T-helper 17 cell (primary cell): ENCODE measurements at places on chromosomes 7 and 10. TPM values are rescaled to one million over a fixed set of nuclear protein-coding genes. Genes with fewer than 3 reads are reported as not detected.

GRCh38 chr7:151775547-151776443, 101.1 kb downstream of the PRKAG2 start:
- H3K27me3 ChIP-seq, result no peaks in the 10 kb centered on the region
- DNase-seq, result no peak
- H3K36me3 ChIP-seq, result peaks cover 13% of the 10 kb centered on the region
- H3K4me3 ChIP-seq, result no peak overlapping the region

The MYH16 gene
- not detected for total RNA-seq

DNA sequence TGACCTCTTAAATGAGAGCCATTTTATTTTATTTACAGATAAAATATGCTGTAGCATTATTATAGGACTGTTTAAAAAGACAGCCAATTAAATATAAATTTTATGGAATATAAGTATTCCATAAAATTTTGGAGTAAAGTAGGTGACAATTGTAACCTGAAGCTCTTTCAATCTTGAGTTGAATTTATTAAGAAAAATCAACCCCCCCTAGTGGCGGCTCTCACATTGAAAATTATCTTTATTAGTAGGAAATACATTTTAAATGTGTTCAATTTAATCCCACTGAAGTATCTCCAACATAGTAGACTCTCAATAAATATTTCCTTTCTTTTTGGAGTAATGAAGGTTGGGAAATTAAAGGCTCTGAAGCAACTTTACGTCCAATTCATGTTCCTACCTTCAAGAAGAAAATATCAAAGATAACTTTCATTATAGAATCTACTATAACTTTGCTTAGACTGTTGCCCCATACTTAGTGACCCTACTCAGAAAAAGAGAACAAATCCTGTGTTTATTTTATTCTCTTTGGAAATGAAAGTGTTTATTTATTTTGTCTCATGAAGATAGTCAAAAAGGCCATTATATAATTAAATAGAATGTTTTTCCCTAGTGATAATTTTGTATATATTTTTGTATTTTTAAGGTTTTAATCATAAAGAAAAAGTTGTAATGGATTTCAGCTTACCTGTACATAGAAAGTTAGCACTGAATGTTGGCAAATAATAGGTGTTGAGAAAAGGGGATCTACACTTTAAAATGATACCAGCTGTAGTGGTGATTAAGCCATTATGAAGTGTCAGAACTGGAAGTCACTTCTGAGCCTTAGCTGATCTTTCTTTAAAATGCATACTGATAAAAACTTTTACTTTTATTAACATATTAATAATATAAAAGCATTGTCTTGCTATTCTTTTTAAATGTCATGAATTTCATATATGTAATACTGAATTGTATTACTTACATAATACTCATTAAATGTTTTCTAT, 3.3 kb downstream of the AHR start:
- peaks cover 4% of the 10 kb centered on the region for H3K36me3 ChIP-seq
- H3K27me3 ChIP-seq, result no peaks in the 10 kb centered on the region
- DNase-seq, result peak; percentile 26
- peaks cover 44% of the 10 kb centered on the region for H3K4me1 ChIP-seq
- peak overlapping the region; percentile 21 for H3K4me3 ChIP-seq
- H3K27ac ChIP-seq, result no peak overlapping the region

The CHST15 gene
- 0.26 TPM for total RNA-seq

- H3K36me3 ChIP-seq, result no peaks in the 10 kb centered on the region
- peaks cover 8% of the 10 kb centered on the region for H3K27me3 ChIP-seq
- peak overlapping the region; percentile 87 for H3K4me3 ChIP-seq
- peaks cover 35% of the 10 kb centered on the region for H3K4me1 ChIP-seq
Measured at GRCh38 chr7:43758822-43759683, 573 bp downstream of the BLVRA start.

- no peak overlapping the region for H3K27ac ChIP-seq
- H3K4me3 ChIP-seq, result no peak overlapping the region
Measured at GRCh38 chr7:132108563-132108962, 467.7 kb downstream of the PLXNA4 start.

The SAP25 gene
- 33.1 TPM for total RNA-seq

GRCh38 chr10:49741108-49741995, 20.8 kb downstream of the OGDHL start:
- peaks cover 10% of the 10 kb centered on the region for H3K27me3 ChIP-seq
- H3K4me3 ChIP-seq, result no peak overlapping the region

The RNF32 gene
- 1.8 TPM for total RNA-seq

DNA sequence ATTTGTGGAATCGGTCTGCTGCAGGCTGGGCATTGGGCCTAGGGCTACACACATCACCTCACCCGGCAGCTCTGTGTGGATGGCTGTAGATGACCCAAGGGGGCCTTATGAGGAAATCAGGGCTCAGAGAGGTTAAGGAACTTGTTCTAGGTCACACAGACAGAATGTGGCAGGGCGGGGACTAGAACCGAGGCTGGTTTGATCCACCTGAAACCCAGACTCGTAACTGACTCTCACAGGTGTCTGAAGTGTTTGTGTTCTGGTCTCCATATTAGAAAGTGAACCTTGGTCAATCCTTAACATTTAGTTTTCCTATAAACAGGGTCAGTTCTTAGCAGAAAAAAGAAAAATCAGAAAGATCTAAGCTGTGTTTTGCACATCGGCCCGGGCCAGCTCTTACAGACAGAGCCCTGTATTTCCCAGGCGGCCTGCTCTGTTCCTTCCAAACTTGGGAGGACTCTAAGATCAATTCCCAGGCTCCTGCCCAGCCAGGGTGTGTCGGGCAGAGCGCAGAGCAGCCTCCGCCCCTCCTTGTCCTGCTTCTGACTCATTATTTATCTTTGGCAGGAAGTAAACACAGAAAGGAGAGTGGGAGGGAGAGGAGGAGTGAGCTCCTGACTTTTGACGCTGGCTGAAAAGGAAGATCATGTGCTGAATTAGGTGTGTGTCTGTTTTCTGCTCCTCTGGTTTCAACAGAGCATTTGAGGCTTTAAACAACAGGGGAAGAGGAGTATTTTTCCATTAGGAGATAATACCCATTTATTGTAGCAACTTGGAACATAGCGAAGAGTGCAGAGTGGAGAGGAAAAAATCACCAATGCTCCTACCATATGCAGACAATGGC, 74.1 kb downstream of the TACC2 start:
- H3K4me1 ChIP-seq, result no peaks in the 10 kb centered on the region
- DNase-seq, result no peak
- H3K4me3 ChIP-seq, result no peak overlapping the region
- no peaks in the 10 kb centered on the region for H3K36me3 ChIP-seq

DNA sequence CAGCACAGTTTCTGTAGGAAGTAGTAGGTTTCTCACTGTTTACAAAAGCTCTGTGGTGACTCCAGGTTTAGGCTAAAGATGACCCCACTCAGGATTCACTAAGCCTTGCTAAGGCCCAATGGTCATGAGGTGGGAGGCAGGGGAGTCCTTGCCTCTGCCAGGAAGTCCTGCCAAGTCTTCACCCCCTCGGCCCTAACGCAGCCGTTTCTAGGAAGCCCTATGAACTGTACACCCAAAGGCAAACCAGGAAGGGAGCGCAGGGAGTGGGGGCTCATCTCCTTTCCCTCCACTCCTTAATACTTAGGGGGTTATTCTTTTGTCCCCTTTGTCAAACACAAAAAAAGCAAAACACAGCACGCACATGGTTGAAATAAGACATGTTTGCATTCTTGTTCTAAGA, 64.6 kb downstream of the CTBP2 start:
- no peak for DNase-seq
- H3K4me1 ChIP-seq, result peaks cover 2% of the 10 kb centered on the region
- H3K27ac ChIP-seq, result no peak overlapping the region
- H3K36me3 ChIP-seq, result no peaks in the 10 kb centered on the region

The CRYGN gene
- total RNA-seq, result 0.99 TPM

The PNLIPRP1 gene
- not detected for total RNA-seq

The CALCR gene
- total RNA-seq, result not detected

DNA sequence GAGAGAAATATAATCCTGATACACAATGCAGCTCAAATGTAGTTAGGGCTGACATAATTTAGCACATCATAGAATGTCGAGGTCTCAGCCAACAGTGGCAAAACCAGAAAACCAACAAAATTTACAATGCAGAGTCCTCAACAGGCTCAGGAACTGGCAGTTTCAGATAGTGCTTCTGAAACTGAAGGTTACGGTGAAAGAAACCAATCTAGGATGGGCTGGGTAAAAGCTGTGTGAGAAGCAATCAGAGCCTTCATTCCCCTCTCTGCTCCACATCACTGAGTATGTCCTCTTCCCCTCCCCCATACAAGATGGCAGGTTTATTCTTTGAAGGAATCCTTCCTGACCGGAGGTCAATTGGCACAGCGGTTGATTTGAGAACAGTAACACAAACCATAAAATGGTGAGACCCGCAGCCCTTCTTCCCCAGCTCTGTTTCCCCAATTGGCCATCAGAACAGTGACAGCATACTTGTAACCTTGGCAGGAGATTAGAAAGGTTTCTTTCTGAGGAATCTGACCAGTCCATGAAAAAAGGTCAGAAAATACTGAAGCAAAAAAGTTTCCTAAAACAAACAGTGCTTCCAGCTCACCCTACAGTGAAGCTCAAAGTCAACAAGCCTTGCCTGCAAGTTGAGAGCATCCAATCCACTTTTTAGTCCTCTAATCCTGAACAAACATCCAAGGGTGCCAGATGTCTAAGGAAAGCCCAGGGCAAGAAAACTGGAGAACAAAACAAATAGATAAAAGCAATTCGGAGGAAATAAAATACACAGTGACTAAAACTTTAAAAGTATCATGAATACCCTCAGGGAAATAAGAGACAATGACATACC, 53.9 kb upstream of the IL6 start:
- peak overlapping the region; percentile 14 for H3K27ac ChIP-seq
- no peak for DNase-seq
- no peak overlapping the region for H3K4me3 ChIP-seq
- H3K27me3 ChIP-seq, result no peaks in the 10 kb centered on the region
- no peaks in the 10 kb centered on the region for H3K36me3 ChIP-seq
- H3K4me1 ChIP-seq, result peaks cover 28% of the 10 kb centered on the region

DNA sequence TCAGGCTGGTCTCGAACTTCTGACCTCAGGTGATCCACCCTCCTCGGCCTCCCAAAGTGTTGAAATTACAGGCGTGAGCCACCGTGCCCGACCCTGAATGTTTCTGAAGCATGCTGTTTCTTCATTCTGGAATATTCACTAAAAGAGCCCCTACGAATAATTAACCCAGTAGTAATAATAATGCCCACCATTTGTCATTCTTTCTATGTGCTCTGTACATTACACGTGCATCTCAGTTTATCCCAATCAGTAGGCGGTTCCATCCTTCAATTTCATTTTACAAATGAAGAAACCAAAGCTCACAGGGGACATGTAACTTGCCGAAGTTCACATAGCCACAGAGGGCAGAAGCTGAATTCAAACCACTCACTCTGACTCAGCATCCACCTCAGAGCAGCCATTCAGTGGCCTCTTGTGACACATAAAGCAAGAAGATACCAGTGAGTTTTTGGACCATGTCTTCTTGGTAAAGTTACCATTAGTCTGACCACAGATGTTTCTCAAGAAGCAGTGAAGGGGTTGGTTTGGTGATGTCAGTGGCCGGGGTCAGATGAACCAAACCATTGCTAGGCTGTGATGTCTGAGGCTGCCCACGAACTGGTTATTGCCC, 71.9 kb upstream of the DUSP5 start:
- no peaks in the 10 kb centered on the region for H3K36me3 ChIP-seq
- peaks cover 15% of the 10 kb centered on the region for H3K4me1 ChIP-seq
- H3K4me3 ChIP-seq, result no peak overlapping the region
- no peaks in the 10 kb centered on the region for H3K27me3 ChIP-seq
- H3K27ac ChIP-seq, result peak overlapping the region; percentile 71

- no peaks in the 10 kb centered on the region for H3K27me3 ChIP-seq
- peaks cover 8% of the 10 kb centered on the region for H3K4me1 ChIP-seq
- H3K36me3 ChIP-seq, result peaks cover 4% of the 10 kb centered on the region
- no peak overlapping the region for H3K4me3 ChIP-seq
- H3K27ac ChIP-seq, result no peak overlapping the region
Measured at GRCh38 chr7:151133986-151134742, 33.3 kb downstream of the GBX1 start.

GRCh38 chr10:11017000-11017569, 587 bp upstream of the CELF2 start:
- H3K27ac ChIP-seq, result no peak overlapping the region
- no peak for DNase-seq
- peaks cover 2% of the 10 kb centered on the region for H3K36me3 ChIP-seq
- H3K27me3 ChIP-seq, result peaks cover 78% of the 10 kb centered on the region

The MEIG1 gene
- not detected for total RNA-seq

GRCh38 chr7:46450886-46451285, 529.8 kb upstream of the IGFBP3 start:
- no peaks in the 10 kb centered on the region for H3K36me3 ChIP-seq
- no peaks in the 10 kb centered on the region for H3K4me1 ChIP-seq
- DNase-seq, result no peak
- no peak overlapping the region for H3K4me3 ChIP-seq

DNA sequence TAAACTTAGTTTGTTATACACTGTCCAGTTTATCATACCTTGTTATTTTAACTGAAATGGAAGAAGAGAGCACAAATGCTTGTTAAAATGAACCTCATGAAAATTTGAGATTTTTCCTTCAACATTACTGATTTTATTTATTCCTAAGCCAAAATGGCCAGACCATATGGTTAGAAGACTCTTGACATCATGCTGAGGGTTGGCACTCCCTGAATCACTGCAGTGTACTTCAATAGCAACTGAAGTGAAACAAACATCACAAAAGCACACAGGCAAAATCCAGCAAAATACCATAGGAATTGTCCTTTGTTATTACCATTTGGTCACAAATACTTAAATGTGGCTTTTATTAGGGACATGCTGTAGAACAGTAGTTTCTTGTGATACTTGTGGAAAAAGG, 347.8 kb downstream of the NXPH1 start:
- H3K4me3 ChIP-seq, result no peak overlapping the region
- no peak for DNase-seq
- no peak overlapping the region for H3K27ac ChIP-seq
- no peaks in the 10 kb centered on the region for H3K4me1 ChIP-seq
- H3K36me3 ChIP-seq, result no peaks in the 10 kb centered on the region
- H3K27me3 ChIP-seq, result no peaks in the 10 kb centered on the region
